SK-MEL-5 (cell line): ENCODE measurements at places on chromosomes 6 and 20. TPM values are rescaled to one million over a fixed set of nuclear protein-coding genes. Genes with fewer than 3 reads are reported as not detected.
A peak's percentile ranks its signal among the peaks of the same experiment; 100 is the strongest.

The RUNX2 gene
- total RNA-seq, result 0.24 and 0.37 TPM in 2 replicates

The RIPPLY2 gene
- 3.8 and 4.5 TPM in 2 replicates for total RNA-seq

The PKIB gene
- 1.0 and 1.4 TPM in 2 replicates for total RNA-seq

The DUSP15 gene
- total RNA-seq, result 6.2 and 6.6 TPM in 2 replicates

The LST1 gene
- total RNA-seq, result not detected in 2 replicates

DNA sequence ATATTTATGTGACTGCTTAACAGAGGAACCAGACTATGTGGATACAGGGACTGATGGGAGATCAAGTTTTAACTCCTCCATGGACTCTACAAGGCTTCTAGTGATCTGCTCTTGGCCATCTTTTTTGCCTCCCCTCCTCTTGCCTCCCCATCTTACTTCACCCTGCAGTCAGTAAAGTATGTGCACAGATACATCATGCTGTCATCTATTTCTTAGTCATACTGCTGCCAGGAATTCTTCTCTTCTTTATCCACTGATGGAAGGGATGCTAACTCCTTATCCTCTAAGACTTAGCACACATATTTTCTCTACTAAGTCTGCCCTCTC is 27.6 kb upstream of the FAM83C start:
- no peak for DNase-seq

DNA sequence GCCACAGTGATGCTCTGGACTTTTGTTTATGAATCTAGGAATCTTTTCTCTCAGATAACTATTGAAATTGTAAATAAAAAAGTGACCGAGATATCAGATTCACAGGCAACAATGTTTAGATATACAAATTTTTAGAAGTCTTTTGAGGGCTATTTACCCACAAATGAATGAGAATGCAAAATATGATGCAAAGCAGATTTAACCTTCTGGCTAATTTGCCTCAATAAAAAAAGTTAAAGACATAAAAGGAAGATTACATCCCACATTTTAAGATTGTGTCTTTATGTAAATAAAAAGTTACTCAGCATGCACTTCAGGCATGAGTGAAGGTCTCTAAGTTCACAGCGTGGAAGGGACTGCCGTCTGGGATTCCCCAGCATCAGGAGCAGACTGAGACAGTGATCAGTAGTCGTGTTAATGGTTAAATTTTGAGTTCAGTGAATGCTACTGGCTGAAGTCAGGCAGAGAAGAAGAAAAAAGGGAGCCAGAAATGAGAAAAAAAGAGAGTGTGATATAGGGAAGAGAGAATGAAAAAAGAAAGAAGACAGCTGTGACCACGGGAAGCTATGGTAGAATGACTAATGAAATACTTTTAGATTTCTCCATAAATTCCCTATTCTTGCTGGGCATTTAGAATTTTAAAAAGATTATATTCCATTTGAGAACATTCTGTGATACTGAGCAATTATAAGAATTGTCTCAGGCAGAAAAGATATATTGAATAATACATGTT is 93.6 kb downstream of the MYB start:
- DNase-seq, result no peak

GRCh38 chr6:83808926-83809325 is 44.2 kb upstream of the RIPPLY2 start:
- no peak for DNase-seq

DNA sequence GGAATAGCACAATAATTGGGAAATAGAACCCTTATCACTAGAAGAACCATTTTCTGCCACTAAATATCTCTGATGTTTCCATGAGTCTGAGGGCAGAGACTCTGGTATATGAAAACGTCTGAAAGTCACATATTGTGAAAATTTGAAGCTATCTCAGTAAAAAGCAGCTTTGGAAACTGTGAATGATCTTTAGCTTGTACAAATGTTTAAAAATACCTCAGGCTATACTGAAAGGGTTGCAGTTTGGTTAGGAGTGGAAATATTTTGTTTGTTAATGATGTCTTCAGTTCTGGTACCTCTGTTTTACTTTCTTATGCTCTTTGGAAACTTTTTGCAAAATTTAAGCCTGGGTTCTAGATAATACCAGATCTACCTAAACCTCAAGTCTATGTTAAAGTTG is 135.0 kb downstream of the SLC16A10 start:
- no peak for DNase-seq

GRCh38 chr6:49499126-49499525 is 597 bp upstream of the GLYATL3 start:
- no peak for DNase-seq

GRCh38 chr20:46375771-46376170 is 30.6 kb downstream of the ELMO2 start:
- DNase-seq, result peak; percentile 16

DNA sequence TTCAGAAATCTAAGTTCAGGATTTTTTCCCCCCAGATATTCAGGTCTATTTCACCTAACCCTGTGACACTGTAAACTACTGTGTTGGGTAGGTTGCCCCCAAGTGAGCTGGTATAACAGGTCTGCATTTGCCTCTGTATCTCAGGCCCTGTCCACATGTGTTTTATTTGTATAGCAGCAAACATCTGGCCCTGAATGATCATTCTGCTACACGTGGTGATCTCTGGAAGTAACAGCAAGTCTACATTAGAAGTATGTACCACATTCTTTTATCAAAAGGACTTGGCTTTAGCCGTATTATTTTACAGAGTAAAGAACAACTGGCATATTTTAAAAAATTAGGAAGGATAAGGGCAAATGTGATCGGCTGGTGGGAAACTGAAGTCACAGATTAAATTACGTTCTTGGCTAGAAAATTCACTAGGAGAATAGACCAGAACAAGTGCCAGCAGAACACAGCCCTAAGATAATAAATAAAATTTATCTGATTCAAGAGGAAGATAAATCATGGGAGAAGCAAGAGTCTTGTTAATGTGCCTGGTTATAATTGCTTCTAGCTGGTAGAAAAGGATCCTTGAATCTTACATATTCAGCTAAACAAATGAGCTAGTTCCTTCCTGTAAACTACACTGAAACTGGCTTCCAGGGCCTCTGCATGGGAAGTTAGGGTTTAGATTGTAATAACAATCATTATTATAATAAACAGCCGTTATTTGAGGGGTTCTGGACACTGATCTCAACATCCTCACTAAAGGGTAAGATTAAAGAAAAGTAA is 192.1 kb downstream of the SAMD5 start:
- DNase-seq, result no peak

GRCh38 chr6:7515363-7515762 is 26.1 kb upstream of the DSP start:
- no peak for DNase-seq

- DNase-seq, result no peak
Observed at GRCh38 chr6:138520463-138520862, 21.2 kb upstream of the NHSL1 start.

DNA sequence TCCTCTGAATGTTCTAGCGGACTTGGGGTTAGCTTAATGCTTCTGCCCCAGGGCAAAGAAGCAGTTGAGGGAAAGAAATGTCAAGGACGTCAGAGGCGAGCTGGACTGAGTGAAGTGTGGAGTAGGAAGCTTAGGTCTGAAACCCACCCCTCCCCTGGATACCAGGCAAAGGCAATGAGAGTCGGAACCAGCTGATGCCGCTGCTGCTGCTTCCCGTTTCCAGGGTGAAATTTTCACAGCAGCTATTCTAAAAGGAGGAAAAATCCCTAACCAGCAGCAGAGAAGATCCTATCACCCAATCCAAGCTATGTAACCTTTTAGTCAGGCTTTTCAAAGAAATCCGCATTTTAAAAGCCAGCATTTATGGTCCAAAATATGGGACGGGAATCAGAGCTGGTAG is 564.3 kb downstream of the LMBRD1 start:
- DNase-seq, result no peak

DNA sequence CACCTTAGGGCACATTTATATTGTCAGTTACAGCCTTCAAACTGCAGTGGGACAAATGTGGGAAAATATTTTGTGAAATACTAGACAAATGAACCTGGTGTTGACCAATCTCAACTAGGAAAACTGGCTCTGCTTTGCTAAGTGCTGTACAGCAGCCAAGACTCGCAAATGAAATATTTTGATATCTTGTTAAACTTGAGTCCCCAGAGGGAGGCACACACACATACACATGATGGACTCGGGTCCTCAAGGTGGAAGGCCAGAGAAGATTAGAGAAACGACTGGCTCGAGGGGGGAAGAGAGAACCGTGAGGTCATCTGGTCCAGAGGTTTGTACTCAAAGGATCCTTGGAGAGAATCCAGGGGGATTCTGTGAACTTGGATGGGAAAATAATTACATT is 67.3 kb upstream of the JAG1 start:
- DNase-seq, result no peak
